CD4-positive, alpha-beta T cell treated with Interleukin-2 at 100 ng/mL for 4 hours (primary cell): ENCODE measurements at places on chromosomes 3 and 15.

DNA sequence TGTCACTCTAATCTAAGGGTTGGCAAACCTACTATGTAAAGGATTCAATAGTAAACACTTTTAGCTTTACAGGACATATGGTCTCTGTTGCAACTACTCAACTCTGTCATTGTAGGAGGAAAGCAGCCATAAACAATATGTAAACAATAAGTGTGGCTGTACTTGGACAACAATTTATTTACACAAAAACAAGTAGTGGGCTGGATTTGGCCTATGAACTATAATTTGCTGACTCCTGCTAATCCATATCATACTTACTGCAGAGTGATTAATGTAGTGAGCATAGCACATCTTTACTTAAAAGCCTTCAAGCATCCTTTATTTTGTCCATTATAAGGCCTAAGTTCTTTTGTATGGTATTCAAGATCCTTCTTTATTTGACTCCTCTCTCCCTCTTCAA is 441.9 kb downstream of the ZIC1 start:
- no peak for DNase-seq

- no peak for DNase-seq
Measured at GRCh38 chr3:48855681-48856447, 8.2 kb upstream of the PRKAR2A start.

DNA sequence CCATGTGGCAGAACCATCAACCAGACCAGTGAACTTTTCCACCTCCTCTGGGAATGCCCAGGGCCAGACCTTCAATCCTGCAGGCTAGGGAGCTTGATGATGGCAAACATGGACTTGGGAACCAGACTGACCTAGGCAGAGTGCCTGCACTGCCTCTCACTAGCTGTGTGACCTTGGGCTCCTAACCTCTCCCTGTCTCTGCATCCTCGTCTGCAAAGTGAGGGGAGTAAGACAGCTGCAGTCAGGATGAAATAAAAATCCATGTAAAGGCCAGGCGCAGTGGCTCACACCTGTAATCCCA is 17.5 kb upstream of the LOXL1 start:
- no peak for DNase-seq

GRCh38 chr3:118057086-118057485 is 977.6 kb downstream of the IGSF11 start:
- no peak for DNase-seq

GRCh38 chr3:50490424-50490823 is 13.0 kb downstream of the CACNA2D2 start:
- no peak for DNase-seq

GRCh38 chr3:95197661-95198060 is 1134.8 kb downstream of the NSUN3 start:
- DNase-seq = no peak

DNA sequence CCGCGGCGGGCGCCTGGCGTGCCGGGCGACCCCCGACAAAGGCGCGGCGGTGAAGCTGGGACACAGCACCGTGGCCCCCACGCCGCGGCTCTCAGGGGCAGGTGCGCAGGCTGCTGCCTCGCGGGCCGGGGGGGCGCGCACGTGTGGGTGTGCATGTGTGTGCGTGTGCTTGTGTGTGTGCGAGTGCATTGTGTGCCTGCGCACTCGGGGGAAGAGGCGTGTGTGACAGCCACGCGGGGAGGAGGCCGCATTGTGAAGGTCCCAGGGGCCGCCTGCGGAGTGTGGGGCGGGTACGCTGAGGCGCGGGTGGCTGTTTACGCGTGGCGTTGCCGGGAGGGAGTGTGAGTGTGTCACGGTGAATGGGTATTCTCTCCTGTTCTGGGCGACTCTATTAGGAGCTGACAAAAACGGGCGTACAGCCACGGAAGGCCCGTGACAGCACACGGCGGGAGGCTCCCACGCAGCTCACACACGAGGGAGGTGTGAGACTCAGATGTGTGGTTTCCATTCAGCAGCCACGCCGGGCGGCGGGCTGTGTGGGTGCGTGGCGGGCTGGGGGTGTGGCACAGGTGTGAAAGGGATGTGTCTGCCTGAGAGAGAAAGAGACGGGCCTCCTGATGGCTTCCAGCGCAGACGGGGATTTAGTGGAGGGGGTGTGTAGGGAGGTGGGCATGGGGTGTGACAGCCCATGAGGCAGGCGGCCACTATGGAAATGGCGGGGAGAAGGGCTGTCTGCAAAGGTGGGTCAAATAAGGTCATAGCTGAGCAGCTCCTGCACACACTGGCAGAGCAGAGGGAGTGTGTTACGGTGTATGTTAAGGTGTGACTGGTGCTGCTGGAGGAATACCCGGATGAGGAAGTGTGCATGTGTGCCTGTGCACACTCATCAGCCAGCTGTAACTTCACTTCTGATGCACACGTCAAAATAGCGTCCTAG is 750 bp downstream of the PODXL2 start:
- peak; percentile 36 for DNase-seq

DNA sequence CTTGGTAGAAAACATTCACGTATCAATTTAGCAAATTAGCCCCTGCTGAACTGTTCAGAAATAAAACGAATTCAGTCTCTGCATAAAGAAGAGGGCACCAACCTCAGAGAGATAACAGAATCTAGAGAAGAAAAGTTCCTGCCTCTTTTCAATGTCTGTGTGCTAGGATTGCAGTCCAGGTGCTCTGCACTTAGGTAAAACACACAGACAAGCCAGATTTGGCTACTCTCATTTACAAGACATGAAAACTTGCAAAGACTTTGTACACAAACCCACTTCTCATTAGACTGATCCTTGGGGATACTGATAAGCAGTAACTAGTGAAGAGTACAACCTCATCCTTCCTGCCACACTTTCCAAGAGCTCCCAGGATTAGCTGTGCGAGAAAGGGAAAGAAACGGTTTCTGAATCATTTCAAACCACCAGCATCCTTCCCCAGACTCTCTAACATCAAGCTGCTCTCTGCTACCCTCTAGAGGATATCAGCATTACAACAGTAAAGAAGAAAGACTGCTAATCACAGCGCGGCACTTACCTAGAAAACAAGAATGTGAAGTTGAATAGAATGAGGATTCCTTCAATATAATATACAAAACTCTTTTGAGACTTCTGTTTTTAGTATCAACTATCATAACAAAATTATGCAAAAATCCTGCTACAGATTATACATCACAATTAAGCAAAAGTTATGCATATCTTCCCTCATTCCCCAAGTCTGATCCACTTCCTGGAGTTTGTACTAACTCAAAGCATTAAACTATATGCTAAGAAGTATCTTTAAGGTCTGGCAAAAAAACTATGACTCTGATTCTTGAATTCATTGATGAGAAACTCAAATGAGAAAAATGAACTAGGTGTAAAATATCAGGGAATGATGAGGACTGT is 306.4 kb downstream of the MAGI1 start:
- DNase-seq = peak; percentile 45

GRCh38 chr15:51494411-51495314 is 127.9 kb downstream of the DMXL2 start:
- no peak for DNase-seq

DNA sequence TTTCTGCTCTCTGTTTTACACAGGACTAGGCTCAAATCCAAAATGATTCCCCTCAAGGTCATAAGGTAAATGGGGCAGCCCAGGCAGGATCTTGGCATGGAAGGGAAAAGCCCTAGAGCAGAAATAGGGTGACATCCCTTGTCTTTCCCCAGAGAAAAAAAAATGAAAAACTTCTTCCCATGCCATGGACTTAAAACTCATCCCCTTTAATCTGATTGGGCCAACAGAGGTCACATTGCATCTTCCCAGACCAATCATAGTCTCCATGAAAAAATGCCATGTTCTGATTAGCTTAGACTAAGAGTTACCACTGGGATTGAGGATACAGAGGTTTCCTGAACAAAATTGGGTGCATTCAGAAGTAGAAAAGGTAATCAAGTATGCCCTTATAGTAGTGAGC is 241.3 kb upstream of the LRTM1 start:
- DNase-seq = no peak

- no peak for DNase-seq
Measured at GRCh38 chr3:160804762-160805161, 48.7 kb downstream of the PPM1L start.

- DNase-seq = no peak
Measured at GRCh38 chr15:61444585-61444984, 215.5 kb upstream of the RORA start.

DNA sequence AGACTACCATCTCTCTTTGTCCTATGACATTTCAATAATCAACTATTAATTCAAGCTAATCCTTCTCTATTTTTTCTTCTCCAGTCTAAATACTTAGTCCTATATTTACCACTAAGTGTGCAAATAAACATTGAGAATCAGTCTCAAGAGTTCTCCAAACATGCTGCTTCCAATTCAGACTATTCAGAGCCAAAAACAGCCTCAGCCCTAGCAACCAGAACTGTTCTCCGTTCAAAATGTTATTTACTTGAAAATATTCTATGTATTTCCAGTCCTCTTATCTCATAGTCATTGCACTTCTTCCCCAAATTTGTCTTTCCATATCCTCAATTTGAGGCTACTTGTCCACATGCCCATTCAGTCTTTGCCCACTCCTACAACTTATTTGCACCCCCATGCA is 805.5 kb downstream of the IGSF11 start:
- DNase-seq = no peak

DNA sequence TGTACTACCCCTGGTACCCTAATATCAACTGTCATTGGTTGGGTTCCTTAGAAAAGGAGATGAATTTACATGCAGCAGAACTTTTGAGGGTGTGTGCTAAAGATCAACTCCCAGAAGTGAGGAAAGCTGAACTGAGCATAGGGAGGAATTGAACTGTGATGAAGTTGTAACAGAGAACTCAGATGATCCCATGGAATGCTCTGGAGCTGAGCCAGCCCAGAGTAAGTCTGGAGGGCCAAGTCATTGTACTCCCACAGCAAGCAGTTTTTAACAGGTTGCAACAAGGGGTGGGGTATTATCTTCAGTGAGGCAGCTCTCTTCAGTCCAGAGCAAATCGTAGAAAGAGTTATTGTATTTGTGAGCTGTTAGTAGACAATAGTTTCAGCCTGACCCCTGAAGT is 572.3 kb downstream of the PYDC2 start:
- DNase-seq = no peak

GRCh38 chr3:123084738-123085237 is 18.0 kb downstream of the PDIA5 start:
- no peak for DNase-seq

DNA sequence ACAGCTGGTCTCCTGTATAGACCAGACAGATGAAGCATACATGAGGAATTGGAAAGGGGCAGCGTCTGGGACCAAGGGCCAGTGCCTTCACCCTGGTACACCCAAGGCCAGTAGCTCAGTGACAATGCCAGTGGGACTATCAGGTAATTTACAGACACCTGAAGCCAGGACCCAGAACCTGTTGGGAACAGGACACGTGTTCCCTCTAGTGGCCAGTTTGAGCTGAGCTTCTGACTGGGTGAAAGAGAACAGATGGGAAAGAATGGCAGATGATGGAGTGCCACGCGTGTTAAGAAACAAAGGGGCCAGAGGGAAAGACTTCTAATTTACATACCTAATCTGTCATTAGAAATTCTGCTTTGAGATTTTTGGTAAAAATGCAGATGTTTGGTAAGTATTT is 5.1 kb upstream of the SLC25A38 start:
- DNase-seq = peak; percentile 75

DNA sequence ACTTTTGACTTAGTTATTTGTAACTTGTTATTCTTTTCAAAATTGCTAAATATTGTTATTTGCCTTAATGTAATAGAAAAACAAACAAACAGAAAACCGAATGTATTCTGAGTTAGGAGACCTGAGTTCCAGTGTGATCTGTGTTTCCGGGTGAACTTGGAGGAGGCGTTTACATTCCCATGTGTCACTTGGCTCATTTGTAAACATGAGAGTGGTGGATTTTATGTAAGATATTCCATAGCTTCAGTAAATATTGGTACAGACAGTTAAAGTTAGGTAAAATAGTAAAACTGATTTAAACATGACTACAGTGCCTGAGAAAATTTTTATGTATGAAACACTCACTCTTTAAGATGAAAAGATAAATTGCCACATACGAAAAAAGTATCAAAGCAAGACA is 287.3 kb upstream of the POU1F1 start:
- DNase-seq = no peak
